HT1080 (cell line): ENCODE measurements at places on chromosomes 4 and X. TPM values are rescaled to one million over a fixed set of nuclear protein-coding genes. Genes with fewer than 3 reads are reported as not detected.

- no peak for DNase-seq
These were observed 30.1 kb upstream of the SPARCL1 start for GRCh38 chr4:87559090-87559837.

- DNase-seq = peak; percentile 43
These were observed 70.8 kb upstream of the PGRMC2 start for GRCh38 chr4:128358231-128358912.

DCAF8L2 gene
- total RNA-seq = not detected in 2 replicates

DNA sequence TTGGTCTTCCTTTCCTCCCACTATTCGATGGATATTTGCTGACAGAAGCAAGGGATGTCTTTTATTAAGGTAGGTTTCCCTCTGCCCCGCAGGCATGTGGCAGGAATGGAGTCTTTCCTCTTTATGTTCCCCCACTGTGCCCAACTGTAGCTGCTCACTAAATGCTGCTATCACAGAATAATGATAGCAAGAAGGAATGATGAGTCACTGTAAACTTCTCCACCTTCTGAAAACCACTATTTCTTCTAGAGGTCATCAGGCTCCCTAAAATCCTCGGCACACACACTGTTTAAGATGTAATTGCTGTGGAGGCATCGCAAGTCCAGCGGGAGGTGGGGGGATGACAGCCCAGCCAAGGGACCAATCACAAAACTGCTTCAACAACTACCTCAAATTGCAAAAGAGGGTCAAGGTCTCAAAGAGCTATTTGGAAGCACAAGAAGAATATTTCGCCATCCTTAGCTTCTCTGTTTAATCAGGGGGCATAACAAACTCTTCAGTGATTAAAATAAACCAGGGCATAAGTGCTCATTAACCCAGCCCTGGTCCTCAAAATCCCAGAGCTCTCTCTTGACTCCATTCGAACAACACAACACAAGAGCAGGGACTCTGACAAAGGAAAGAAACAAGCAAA lies 13.9 kb downstream of the QDPR start:
- no peak for DNase-seq

OPHN1 gene
- 4.9 and 7.4 TPM in 2 replicates for total RNA-seq

ERCC6L gene
- total RNA-seq = 10.1 and 10.5 TPM in 2 replicates

- DNase-seq = no peak
These were observed 204.0 kb downstream of the SCFD2 start for GRCh38 chr4:53161787-53162433.

CLTRN gene
- total RNA-seq = not detected in 2 replicates

ALG13 gene
- total RNA-seq = 29.9 and 57.1 TPM in 2 replicates

DNA sequence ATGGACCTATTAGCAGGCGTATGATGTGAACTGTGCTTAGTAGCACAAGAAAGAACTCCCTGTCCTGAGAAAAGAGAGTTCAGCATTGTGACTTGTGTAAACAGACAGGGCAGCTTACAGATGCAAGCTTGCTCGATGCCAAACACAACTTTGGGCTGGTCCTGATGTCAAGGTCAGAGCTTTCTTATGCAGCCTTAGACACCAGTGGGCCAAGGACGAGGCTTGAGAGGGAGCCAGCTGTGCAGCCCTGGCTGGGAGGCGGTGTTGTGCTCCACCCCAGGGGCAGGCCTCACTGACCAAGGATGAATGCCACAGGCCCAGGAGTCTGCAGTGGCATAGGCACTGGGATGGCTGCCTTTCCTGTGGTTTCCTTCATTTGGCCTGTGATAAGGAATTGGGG lies 35.4 kb downstream of the JADE1 start:
- DNase-seq = no peak

DNA sequence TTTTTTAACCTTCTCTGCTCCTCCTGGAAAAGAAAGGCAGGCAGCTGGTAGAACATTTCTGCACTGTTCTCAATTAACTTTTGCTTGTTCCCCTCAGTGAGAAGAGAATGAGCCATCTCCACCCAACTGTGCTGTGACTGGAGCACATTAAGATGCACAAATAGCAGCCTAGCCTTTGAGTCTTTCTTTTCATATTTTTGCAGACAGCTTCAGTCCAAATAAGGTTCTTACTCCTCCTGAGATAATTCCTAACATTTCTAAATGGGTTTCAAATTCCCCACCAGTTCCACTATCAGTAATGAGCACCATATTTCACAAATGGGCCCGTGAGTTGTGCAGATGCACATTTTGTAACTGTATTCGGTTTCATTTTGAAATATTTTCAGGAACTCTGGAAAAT lies 118.6 kb downstream of the SPCS3 start:
- no peak for DNase-seq

DNA sequence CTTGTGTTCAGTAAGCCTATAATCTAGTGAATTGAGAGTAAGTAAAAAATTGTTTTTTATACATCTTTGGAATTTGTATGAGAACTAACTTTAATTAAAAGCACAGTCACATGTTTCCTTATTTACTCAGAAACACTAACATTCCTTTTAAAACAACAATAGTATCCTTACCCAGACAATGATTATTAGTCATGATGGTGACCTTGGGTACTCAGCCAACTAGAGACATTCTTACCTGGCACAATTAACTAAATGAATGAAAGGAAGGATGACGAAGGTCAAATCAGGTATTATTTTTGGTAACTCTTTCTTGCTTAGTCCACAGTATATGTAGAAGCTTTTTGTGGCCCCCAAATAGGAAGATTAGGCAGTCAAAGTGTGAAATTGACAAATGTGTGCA lies 901.0 kb downstream of the FAT4 start:
- no peak for DNase-seq

ENPEP gene
- 0.03 TPM in 1 of 2 replicates, not detected in the other for total RNA-seq

DNA sequence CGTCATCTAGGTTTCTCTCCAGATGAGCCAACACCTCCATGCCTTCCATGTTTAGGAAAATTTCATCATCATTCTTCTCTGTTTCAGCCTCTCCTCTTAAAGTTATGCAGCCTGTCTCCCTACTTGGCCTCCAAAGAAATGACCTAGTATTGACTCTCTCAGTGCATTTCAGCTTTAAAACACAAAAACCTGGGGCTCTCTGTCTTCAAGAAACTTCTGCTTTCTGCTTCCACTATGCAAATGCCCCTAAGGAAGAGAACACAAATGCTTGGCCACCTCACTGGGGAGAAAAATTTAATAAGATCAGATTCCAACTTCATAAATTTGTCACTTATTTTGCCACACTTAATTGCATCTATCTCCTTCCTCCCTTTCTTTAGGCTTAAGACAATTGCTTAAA lies 93.3 kb downstream of the GPRIN3 start:
- DNase-seq = no peak

GAGE12D gene
- total RNA-seq = not detected in 2 replicates

DNA sequence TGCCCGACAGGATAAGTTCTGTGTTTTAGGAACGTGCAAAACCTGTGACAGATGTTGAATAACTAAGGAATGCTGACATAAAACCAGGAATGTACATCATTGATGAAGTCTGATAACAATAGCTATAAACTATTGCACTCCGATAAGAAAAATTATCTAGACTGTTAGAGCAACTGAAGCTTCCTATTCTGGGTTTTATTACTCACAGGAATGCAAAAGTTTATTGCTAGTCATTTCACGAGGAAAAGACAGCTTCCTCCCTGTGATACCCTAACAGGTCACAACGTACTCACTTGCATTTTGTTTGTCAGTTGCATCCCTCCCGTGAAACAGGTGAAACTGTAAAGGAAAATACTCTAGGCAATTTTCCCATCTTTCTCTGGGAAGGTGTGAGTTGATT lies 65.9 kb downstream of the CLDN22 start:
- DNase-seq = no peak

SSX2 gene
- total RNA-seq = 0.13 TPM in 1 of 2 replicates, not detected in the other

- DNase-seq = no peak
These were observed 43.9 kb upstream of the PDLIM5 start for GRCh38 chr4:94407846-94408245.

KLB gene
- not detected in 2 replicates for total RNA-seq

DNA sequence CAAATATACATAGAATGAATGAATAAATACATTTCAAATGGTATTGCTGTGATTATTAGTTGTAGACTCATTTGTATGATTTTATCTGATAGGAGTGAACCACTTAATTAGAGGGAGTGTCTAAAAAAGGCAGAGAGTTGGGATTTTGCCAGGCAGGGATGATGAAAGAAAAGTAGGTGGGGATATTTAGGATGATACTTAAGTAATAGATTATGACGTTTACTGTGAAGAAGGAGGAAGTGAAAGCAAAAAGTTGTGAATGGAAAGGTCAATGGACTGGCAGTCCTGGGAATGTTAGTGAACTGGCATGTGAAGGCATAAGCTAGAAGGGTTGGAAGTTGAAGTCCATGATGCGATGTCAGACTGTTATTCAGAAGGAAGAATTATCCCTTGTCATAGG lies 917.1 kb downstream of the RAPGEF2 start:
- DNase-seq = no peak

- DNase-seq = no peak
These were observed 146.1 kb downstream of the GPR143 start for GRCh38 chrX:9619581-9619980.

GRCh38 chr4:24146127-24146526 lies 256.3 kb upstream of the PPARGC1A start:
- DNase-seq = no peak
